ENCODE measurements at places on chromosomes 1 and 21.

GRCh38 chr1:235708390-235708962 lies 58.9 kb upstream of the GNG4 start:
- DNase-seq, result no peak

GRCh38 chr21:35730325-35730724 lies 330.0 kb downstream of the SETD4 start:
- no peak for DNase-seq

DNA sequence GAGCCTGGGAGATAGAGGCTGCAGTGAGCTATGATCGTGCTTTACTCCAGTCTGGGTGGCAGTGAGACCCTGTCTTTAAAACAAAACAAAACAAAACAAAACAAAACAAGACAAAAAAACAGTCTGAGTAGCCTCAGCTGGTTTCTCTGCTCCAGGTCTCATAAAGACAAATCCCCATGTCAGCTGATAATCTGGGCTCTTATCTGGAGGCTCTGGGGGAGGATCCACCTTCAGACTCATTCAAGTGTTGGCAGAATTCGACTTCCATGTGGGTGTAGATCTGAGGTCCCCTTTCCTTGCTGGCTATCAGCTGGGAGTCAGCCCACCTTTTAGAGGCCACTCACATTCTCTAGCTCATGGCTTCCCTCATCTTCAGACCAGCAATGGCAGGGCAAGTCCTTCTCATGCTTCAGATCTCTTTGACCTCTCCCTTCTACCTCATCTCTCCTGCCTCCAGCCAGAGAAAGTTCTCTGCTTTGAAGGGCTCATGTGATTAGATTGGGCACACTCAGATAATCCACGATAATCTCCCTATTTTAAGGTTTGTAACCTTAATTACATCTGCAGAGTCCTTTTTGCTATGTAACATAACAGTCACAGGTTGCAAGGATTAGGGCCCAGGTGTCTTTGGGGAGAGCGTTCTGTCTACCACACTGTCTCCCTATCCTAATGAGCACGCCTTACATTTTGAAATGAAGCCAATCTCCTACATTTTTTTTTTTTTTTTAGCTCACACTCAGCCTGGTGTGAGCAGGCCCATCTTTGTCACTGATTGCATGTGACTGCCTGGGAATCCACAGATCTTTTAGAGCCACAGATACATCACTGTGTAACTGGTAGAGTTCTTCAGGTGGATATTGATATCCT lies 7.5 kb upstream of the PYCR2 start:
- DNase-seq, result no peak

DNA sequence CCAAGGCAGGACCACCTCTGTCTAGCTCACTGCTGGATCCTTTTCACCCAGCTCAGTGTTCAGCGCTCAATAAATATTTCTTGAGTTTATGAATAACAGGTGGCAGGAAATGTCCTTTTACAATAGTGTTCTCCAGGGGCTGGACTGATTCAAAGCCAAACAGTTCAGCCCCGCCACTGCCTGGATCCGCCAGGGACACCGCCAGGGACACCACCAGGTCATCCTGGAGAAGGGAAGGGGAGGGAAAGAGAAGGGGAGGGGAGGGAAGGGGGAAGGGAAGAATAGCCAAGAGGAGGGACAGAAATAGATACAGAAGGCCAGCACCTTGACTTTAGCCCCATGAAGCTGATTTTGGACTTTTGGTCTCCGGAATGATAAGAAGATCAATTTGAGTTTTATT lies 255.6 kb downstream of the GRIK3 start:
- no peak for DNase-seq

DNA sequence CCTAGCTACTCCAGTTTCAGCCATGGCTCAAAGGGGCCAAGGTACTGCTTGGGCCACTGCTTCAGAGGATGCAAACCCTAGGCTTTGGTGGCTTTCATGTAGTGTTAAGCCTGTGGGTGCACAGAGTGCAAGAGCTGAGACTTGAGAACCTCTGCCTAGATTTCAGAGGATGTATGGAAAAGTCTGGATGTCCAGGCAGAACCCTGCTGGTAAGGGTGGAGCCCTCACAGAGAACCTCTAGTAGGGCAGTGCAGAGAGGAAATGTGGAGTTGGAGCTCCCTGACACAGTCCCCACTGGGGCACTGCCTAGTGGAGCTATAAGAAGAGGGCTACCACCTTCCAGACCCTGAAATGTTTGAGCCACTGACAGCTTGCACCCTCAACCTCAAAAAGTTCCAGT lies 16.2 kb downstream of the RIIAD1 start:
- DNase-seq, result no peak

- no peak for DNase-seq
Observed at GRCh38 chr1:167301355-167301754, 80.7 kb downstream of the POU2F1 start.

DNA sequence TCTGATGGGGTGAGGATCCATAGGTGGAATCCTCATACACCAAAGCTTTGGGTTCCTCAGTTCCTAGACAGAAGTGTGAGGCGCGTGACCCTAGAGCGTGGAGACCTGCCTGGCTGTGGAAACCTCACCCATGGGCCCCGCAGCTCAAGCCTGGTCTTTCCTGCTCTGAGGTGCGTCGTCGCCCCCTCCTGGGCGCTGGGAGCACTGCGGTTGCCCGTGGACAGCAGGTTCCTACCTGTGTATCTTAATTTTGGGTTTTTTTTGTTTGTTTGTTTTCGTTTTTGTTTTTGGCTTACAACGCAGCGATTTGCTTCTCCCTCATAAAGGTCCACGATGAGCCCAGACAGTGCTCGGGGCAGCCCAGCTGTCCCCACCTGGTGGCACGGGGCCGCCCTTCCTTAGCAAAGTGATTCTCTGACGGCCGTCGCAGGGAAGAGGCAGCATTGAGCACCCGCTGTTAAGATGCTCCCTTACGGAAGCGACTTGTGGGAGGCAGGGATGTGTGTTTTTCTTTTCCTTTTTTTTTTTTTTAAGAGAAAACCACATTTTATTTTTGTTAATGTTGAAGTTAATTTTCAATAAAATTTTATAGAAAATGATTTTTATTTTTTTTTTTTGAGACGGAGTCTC lies 36.5 kb upstream of the TRAPPC10 start:
- peak; percentile 78 for DNase-seq

- DNase-seq, result no peak
Observed at GRCh38 chr1:162196387-162196786, 126.9 kb downstream of the NOS1AP start.

- DNase-seq, result no peak
Observed at GRCh38 chr1:216422821-216423520, at the start of gene USH2A. Gene USH2A (minus strand): TSS chr1:216423448. CDS start chr1:216422336, 1,112 bp downstream.

- DNase-seq, result no peak
Observed at GRCh38 chr1:25561421-25562100, 18.2 kb downstream of the LDLRAP1 start.

GRCh38 chr1:229288516-229288915 lies 17.6 kb downstream of the RAB4A start:
- DNase-seq, result no peak

GRCh38 chr1:12745126-12745991 lies 641 bp upstream of the CFAP107 start:
- DNase-seq, result no peak

- DNase-seq, result no peak
Observed at GRCh38 chr21:35202431-35202830, 153.3 kb upstream of the RUNX1 start.

- no peak for DNase-seq
Observed at GRCh38 chr1:183024317-183025009, 1.2 kb downstream of the LAMC1 start.

GRCh38 chr1:68959461-68960030 lies 462.7 kb upstream of the DEPDC1 start:
- no peak for DNase-seq

- DNase-seq, result no peak
Observed at GRCh38 chr1:115726161-115726560, 42.4 kb downstream of the CASQ2 start.

DNA sequence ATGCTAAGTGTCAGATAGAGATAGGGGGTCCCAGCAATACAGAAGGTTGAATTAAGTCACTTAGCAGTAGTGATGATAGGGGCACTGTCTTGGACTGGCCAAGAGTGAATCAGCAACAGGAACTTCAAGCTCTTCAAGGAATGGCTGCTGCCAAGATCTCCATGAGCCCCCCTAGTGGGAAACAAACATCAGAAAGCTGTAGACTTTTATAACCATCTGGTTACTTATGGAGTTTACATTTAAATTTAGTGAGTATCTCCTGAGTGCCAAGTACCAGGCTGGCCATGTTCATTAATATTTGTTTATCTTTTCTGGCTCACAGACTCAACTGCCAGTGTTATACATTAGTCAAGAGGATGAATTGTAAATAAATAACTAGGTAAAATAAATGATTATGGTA lies 327.3 kb downstream of the TTLL7 start:
- DNase-seq, result no peak

DNA sequence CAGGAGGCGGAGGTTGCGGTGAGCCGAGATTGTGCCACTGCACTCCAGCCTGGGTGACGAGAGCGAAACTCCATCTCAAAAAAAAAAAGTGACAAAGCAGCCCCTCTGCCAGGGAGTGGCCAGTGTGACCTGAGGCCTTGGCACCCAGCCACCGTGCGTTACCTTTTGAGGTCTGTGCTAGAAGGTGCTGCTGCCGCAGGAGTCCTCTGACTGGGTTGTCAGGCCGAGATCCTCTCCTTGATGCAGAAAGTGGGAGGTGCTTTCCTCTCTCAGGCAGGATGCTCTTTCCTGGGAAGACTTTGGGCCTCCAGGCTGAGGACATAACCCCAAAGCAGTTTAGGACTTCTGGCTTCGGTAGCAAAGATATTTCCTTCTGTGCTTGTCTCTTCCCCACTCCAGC lies 280.5 kb upstream of the VAMP3 start:
- no peak for DNase-seq

DNA sequence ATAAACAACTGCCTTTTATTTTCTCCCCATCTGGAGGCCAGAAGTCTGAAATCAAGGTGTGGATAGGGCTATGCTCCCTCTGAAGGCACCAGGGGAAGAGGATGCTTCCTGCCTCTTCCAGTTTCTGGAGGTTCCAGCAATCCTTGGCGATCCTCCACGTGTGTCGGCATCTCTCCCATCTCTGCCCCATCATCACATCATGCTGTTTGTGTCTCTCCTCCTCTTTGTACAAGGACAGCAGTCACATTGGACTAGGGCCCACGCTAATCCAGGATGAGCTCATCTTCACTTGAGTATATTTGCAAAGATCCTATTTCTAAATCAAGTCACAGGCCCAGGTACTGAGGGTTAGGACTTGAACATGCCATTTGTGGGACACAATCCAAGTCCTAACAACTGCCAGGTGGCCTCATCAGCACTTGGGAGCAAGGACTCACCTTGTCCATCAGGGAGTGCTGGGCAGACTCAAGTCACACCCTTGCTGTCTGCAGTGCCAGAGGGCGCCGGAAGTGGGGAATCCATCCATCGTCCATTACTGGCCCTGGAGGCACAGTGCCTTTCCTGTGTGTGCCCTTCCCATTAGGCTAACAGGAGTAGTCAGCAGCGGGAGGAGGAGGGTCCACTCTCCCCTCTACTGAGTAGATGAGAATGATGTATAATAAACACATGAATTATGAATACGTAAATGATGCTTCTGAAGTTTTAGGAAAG lies 185.4 kb upstream of the AJAP1 start:
- no peak for DNase-seq

- no peak for DNase-seq
Observed at GRCh38 chr1:25906644-25907300, 553 bp upstream of the STMN1 start.

DNA sequence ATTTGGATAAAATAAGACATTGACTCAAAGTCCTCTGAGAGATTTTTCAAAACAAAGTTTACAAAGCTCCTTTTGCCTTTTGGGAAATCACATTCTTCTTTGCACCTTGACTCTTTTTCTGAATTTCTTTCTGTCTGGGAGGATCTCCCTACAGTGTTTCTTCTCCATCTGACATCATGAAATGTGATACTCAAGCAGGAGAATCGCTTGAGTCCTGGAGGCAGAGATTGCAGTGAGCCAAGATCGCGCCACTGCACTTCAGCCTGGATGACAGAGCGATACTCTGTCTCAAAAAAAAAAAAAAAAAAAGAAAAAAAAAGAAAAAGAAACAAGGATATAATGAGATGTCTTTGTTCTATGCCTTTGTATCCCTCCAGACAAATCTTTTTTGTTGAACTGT lies 13.3 kb upstream of the GRIK1 start:
- no peak for DNase-seq

- DNase-seq, result no peak
Observed at GRCh38 chr1:36154765-36155407, 1.1 kb upstream of the MAP7D1 start.

DNA sequence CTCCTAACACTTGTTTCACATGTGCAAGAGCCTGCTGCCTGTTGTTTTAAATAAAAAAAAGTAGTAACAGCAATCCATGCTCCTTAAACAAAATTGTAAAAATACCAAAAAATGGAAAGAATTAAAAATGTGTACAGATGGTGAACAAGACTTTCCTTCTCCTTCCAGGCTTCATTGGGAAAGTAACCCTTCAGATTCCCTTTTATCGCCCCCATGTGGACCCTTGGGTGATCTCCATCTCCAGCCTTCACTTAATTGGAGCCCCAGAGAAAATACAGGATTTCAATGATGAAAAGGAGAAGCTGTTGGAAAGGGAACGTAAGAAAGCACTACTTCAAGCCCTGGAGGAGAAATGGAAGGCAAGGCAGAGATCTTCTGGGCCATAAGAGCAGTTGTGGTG lies 14.2 kb downstream of the VPS13D start:
- no peak for DNase-seq

- no peak for DNase-seq
Observed at GRCh38 chr1:177219554-177220458, 49.0 kb downstream of the BRINP2 start.
